Heart left ventricle (tissue), 16 donors: ENCODE measurements at places on chromosomes 6 and 20. TPM values are rescaled to one million over a fixed set of nuclear protein-coding genes. Genes with fewer than 3 reads are reported as not detected.

- DNase-seq: no peak
Measured at GRCh38 chr6:27205375-27206278, 41.9 kb upstream of the PRSS16 start.

DNA sequence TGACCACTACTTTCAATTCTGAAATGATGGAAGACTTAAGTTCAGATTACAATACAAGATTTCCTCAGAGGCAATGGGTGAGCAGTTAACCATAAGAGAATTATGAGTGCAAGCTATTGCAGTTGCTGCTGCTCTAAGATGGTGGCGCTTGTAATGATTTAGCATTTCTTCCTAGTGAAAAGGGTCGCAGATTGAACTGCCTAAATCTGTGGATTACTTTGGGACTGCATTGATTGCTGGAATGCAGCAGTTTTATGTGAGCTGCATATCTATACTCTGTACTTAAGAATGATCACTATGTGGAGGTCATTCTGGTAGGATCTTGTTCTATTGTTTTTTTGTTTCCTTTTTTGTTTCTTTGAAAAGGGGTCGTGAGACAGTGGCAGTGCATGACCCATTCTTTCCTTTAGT, 5.3 kb downstream of the SCAF8 start:
- no peak for DNase-seq

GRCh38 chr20:61205769-61206168, 46.3 kb upstream of the CDH4 start:
- no peak for DNase-seq

- no peak for DNase-seq
Measured at GRCh38 chr20:32494483-32495216, 90.5 kb downstream of the NOL4L start.

GRCh38 chr6:562052-562676, 94.7 kb downstream of the HUS1B start:
- no peak for DNase-seq

DNA sequence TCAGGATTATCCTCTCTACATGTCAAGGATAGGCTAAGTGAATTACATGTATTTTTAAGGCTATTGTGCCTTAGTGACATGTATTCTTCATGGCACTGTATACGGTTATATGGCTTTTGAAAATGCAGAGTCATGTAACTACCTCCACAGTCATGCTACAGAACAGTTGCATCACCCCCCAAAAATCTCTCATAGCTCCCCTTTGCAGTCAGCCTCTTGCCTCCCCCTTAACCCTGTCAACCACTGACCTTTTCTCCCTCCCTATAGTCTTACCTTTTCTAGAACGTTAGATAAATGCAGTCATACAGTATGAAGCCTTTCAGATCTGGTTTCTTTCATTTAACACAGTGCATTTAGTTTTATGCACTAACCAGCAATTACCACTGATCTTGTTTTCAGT, 10.3 kb upstream of the RNF24 start:
- DNase-seq: no peak

DNA sequence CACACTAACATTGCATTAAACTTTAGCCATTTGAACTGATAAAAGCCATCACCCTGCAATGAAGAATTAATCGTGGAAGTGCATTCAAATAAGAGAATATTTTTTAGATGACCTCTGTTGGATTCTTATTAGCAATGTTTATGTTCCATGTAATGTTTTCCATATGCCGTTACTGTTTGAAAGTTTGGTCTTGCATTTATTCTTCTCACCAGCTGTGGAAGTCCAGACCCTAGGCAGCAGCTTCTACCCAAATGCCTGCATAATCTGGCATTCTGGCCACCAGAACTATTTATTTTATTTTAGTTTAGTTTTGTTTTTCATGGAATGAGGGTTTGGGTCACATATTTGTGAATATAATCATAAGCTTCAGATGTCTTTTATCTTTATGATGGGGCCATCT, 140.4 kb downstream of the SAMD5 start:
- DNase-seq: no peak

- DNase-seq: no peak
Measured at GRCh38 chr6:25156123-25156522, 123.1 kb upstream of the CARMIL1 start.

GRCh38 chr6:160477901-160478300, 129.7 kb downstream of the SLC22A3 start:
- DNase-seq: no peak

- no peak for DNase-seq
Measured at GRCh38 chr6:45737331-45738056, 278.2 kb downstream of the CLIC5 start.

- DNase-seq: no peak
Measured at GRCh38 chr6:121522771-121523386, 87.4 kb downstream of the GJA1 start.

DNA sequence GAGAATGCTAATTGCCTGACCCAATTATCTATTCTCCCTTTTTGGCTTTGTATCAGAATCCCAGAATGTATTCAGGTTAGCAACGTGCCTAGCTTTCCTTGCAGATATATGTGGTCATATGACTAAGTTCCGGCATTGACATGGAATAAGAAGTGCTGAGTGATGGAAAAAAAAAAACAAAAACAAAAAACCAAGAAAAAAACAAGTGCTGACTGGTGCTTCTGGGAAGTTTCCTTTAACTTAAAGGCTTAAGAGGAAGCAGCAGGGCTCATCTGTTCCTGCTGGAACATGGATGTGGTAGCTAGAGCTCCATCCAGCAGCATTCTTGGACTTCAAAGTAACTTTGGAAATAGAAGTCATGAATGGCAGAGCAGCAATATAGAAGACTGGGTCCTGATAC, 10.4 kb upstream of the RPF2 start:
- DNase-seq: no peak

GRCh38 chr6:150732765-150733539, 132.6 kb upstream of the MTHFD1L start:
- DNase-seq: no peak

DNA sequence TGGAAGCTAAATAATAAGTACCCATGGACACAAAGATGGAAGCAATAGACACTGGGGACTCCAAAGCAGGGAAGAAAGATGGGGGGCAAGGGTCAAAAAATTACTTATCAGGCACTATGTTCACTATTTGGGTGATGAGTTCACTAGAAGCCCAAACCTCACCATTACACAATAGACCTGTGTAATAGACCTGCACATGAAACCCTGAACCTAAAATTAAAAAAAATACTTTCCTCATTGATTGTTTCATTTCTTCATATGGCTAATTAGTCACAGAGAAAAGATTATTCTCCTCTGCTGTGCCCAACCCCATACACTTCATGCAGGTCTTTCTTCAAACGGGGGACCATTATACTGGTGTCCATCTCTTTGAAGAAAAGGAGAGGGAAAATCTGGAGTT, 213.0 kb upstream of the DTNBP1 start:
- DNase-seq: no peak

GRCh38 chr6:154410619-154411072, 54.0 kb upstream of the IPCEF1 start:
- peak; percentile 53 for DNase-seq

DYNLT2 gene
- total RNA-seq: 0.56 TPM

SLC24A3 gene
- 0.83 TPM for total RNA-seq

CD24 gene
- not detected for total RNA-seq

C6orf58 gene
- total RNA-seq: not detected

ETV7 gene
- total RNA-seq: 5.1 TPM

RBM24 gene
- 166 TPM for total RNA-seq

DZANK1 gene
- 0.56 TPM for total RNA-seq

SRSF12 gene
- total RNA-seq: 0.14 TPM

FLRT3 gene
- total RNA-seq: 0.58 TPM

PPARD gene
- total RNA-seq: 16.8 TPM

CTAGE9 gene
- total RNA-seq: not detected

MPIG6B gene
- not detected for total RNA-seq

SLC22A16 gene
- total RNA-seq: not detected
